ENCODE measurements at places on chromosomes 5 and 9. TPM values are rescaled to one million over a fixed set of nuclear protein-coding genes. Genes with fewer than 3 reads are reported as not detected.

DNA sequence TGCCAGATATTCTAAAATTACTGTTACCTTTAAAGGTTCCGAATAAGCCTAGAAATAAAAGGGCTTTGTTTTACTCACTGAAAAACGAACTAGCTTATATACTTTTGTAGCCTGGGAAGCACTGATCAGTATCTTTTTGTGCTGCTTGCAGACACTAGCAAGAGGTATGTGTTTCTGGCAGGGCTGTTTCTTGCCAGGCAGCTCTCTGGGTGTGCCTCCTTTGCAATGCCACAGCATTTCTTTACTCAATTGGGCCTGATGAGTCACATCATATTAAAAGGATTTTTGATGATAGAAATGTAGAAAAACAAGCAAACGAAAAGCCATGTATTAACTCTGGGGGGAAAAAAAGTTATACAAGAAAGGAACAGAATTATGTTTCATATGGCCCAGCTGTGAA, 35.6 kb downstream of the CD180 start:
- no peak for DNase-seq

Gene FBN2
- total RNA-seq = 7.1 TPM

GRCh38 chr5:14208071-14209021, 65.2 kb downstream of the TRIO start:
- no peak for DNase-seq

DNA sequence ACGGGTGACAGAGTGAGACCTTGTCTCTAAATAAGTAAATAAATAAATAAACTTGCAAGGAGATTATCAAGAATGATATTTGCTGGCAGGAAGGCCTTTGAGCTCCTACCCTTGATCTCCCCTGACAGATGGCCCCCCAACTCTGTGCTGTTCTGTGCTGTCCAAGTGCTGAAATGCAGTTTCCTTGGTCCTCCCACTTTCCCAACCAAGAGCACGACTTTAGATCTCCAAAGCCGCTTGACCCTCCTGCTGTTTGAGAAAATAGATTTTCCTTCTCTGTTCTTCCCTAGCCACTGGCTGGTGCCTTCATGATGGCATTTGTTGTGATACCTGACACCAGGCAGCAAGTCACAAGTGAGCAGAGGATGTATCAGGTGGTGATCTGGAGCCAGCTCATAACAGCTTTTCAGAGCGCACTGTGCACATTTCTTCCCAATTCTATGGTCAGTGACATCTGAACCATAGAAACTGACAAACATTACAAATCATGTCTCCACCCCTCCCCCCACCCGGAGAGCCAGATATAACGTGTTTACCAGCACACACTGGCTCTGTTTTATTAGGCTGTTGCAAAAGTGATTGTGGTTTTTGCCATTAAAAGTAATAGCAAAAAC, 80.0 kb upstream of the PUM3 start:
- no peak for DNase-seq

Gene PDCD1LG2
- total RNA-seq = 0.48 TPM

DNA sequence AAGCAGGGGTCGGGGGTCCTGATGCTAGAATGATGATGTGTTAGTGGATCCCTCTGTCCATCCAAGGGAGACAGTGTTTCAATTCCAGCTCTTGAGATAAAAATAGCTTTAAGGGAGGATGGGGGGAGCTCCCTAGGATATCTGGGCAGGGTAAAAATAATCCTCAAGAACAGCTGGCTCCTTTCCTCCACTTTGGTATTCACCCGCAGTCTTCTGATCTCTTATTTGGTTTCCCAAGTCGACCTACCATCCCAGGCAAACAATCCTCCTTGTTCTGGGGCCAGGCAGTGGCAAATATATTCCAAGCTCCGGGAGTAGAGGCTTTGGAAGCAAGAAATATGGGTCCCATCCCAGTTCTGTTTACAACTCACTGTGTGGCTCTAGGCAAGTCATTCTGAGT, 14.5 kb upstream of the COL27A1 start:
- no peak for DNase-seq

DNA sequence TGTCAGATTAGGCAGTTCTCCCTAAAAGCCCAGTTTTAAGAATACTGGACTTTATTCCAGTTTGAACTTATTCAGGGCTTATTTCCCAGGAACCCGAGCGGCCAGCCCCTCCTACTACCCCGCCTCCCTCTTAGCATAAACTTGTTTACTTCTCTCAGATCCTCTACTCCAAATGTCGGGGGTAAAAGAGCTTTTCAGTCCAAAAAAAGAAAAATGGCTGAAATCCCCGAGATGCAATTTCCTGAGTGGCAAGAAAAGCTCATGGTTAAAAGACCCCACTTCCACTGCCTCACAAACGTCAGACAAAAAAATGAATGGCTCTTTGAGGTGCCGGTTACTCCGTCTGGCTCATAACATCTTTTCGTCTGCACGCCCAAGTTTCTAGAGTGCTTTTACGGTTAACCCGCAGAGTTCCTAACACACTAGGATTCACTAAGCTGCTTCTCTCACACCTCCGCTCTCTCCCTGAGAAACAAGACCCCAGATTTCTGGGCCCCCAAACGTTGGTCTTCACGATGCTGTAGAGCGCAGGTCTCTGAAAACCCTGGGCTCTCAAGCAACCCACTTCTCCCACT, 402 bp downstream of the BRD8 start:
- no peak for DNase-seq

DNA sequence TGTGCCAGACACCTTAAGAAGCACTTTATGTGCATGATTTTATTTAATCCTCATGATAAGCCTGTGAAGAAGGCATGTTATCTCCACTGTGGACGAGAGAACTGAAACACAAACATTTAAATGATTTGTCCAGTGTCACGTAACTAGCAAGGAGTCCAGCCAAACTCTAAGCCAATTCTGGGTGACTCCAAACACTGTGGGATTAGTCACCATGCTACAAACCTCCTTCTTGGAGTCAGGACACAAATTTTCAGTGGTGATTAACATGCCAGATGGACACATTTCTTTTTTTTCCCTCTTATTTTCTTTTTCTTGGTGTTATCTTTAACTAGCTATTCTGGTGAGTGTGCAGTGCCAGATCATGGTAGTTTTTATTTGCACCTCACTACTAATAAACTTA, 316.8 kb downstream of the NDUFS4 start:
- no peak for DNase-seq

DNA sequence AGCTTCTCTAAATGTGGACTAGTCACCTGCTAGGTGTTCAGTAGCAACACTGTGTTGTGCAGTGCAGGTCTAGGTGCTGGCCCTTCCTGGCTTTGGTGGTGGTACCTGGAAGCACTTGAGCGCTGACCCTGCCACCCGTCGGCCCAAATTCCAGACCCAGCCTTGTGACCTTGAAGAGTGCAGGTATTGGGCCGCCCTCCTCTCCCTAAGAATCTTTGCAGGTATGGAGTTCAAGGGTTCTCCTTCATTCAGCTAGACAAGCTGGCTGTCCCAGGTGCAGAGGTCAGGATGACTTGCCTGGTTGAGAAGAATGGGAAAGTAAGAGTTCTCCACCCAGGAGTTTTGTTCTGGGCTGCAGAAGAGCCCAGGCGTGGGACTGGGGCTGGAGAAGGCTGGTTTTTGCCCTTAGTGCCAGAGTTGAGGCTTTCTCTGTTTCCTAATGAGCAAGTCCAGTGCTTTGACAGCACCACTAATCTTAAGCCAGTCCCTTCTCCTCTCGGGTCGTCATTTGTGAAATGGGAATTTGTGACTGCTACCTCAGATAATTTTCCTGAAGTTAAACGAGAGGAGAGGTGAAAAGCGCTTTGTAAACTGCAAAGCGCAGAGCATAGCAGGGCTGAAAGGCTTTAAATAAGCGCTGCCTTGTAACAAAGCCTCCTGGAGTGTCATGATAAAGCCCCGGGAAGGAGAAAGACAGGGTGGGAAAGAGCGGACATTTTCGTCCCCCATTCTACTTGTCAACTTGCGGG, 4.0 kb downstream of the FOXE1 start:
- peak; percentile 51 for DNase-seq

Gene TRIM36
- total RNA-seq = 0.75 TPM

DNA sequence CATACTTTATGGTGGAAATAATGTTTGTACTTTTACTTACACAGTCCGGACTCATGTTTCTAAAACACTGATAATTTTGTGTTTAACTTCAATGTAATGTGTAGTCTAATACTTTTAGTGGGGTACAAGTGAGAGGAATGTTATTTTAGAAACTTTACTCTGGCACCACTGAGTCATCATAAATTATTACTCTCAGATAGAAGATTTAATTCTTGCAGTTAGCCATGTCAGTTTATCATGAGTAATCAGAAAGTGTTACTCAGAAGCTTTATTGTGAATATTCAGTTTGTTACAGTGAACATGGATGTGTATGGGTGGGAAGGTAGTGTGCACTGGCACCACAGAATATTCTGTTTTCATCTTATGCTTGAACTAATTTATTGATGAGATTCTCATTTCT, 20.0 kb downstream of the OGN start:
- no peak for DNase-seq

GRCh38 chr5:13249854-13250253, 694.6 kb downstream of the DNAH5 start:
- no peak for DNase-seq
